ENCODE measurements at places on chromosomes 3 and 15.

DNA sequence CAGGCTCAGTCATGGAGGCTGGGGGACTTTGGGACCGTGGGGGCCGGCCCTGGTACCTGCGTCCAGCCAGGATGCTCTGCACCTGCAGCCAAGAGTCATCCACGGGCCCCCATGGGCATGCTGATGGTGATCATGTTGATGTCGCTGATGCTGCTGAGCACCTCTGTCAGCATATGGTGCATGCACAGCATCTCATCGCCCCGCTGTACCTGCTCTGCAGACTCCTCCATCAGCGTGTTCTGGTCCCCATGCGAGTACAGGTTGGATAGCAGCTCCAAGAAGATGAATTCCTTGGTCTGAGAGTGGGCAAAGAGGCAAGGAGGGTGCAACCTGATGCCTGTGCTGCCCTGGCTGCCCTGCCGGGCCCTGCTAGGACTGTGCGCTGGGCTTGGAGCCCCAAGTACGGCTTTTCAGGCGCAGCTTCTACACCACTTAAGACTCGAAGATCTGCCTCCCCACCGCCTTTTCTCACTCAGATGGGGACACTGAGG, 7.2 kb downstream of the RPS17 start:
- no peak for DNase-seq

DNA sequence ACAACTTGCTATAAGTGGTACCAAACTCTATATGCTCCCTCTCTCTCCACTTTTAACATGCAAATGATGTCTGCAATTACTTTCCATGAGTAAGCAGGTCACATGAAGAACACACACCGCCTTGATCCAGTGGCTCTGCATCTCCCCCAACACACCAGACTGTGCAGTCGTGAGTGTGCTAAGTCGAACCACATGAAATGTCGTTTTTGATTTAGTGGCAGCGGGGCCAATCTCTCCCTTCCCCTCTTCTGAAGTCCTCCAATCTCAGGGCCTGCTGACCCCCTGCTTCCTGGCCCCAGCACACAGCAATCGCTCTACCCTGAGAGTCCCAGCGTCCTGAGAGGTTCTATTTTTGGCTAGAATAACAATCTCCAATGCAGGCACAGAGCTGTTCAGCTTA, 312.5 kb downstream of the SHQ1 start:
- DNase-seq: no peak

GRCh38 chr3:176587089-176587488, 610.2 kb downstream of the TBL1XR1 start:
- DNase-seq: no peak

- no peak for DNase-seq
Observed at GRCh38 chr3:183587336-183587735, 31.8 kb upstream of the KLHL6 start.

GRCh38 chr15:78049691-78050440, 27.6 kb downstream of the TBC1D2B start:
- DNase-seq: peak; percentile 74

DNA sequence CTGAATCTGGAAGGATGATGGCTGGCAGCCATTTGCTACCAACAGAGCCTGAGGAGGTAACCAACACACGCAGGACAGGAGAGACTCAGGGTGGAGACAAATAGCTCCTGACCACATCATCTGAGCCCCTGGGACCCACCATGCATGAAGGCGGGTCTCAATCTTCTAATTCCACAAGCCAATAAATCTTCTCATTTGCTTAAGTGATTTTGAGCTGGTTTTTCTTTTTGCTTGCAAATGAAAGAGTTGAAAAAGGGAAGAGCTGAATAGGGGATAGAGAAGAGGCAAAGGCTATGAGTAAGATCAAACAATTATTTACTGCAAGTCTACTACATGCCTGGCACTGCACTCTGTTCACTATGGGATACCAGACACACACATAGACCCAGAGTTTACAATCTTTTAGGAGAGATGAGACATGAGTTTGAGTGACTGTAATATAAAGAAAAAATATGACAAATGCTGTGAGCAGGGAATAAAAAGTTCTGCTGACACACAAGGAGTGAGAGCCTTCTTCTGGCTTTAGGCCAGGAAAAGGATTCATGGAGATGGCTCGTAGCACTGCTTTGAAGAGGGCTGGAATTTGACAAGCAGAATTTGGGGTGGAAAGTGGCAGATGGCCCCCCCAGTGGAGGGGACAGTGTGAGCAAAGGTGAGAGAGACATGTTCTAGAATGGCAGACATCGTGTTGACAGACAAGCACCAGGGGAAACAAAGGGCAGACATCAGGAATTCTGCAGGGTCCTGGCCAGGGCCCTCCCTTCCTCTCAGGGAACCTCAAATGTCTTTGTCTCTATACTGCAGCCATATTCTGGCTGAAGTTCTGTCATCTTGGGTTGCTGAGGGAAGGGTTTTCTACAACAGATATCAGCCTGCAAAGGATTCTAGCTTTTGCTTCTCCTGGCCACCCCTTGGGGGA, 69.8 kb upstream of the WNT5A start:
- DNase-seq: no peak

DNA sequence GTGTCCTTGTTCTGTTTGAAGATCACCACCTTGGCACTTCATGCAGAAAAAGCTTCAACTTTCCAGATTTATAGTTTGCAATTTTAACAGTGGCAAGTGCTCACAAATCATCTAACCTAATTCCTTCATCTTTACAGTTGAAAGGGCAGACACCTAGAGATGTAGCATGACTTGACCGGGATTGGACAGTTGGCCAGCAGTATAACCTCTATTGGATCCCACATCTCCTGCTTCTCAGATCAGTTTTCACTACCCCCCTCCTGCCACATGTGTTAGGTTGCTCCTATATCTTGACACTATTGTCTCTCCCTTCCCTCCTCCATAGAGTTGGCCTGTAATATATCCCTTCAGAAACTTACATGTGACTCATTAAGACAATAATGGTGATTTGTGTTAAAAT, 206.0 kb upstream of the SEMA6D start:
- DNase-seq: no peak

- no peak for DNase-seq
Observed at GRCh38 chr3:117473981-117474538, 764.5 kb downstream of the TUSC7 start.

DNA sequence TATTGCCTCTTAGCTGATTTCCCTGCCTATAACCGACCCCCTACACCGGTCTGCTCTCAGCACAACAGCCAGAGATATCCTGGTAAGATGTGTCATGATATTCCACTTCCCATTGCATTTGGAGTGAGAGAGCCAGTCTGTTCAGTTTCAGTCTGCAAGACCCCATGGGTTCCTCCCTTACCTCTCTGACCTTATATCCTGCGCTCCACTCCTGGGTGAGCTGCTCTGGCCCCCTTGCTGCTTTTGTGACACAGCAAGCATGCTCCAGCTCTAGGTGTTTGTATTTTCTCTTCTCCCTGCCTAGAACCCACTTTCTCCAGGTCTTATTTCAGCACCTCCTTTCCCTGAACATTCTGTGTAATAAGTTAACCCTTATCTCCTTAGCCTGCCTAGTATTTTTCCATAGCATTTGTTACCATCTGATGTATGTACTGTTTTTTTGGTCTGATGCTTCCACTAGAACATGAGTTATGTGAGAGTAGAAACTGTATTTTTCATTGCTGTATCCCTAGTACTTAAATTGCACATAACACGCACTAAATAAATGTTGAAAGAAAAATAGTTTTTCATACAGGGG, 44.2 kb downstream of the CMTM8 start:
- DNase-seq: no peak

GRCh38 chr3:53885239-53885638, 3.3 kb upstream of the ACTR8 start:
- no peak for DNase-seq

- no peak for DNase-seq
Observed at GRCh38 chr3:20975188-20975651, 775.8 kb downstream of the ZNF385D start.

GRCh38 chr3:50121072-50122032, 32.6 kb downstream of the RBM5 start:
- DNase-seq: peak; percentile 66

GRCh38 chr3:154182322-154182922, 61.2 kb downstream of the ARHGEF26 start:
- DNase-seq: no peak
